SK-N-MC (cell line): ENCODE measurements at places on chromosomes 2 and 18.

- no peak for DNase-seq
Observed at GRCh38 chr2:3280683-3281520, 96.7 kb downstream of the EIPR1 start.

GRCh38 chr18:29218091-29218490, 1041.2 kb upstream of the CDH2 start:
- no peak for DNase-seq

DNA sequence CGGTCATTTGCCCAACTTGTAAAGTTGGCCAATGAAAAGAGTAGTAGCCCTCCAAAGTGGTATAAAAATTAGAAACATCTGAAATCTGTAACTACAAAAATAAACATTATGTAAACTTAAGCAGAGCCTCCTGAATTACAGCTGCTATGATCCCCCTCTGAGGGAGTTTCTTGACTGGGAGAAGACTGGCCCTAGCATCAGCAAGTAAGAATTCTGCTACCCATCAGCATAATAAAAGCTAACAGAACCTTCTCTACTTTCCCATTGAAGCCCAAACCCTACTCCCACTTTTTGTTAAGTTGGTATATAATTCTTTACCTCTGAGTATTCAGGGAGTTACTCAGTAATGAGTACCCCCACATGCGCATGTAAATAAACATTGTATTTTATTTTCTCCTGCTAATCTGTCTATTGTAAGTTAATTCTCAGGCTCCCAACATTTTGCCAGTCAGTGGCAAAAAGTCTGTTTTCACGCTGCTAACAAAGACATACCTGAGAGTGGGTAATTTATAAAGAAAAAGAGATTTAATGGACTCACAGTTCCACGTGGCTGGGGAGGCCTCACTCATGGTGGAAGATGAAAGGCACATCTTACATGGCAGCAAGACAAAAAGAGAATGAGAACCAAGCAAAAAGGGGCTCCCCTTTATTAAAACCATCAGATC, 71.3 kb downstream of the MYL12B start:
- no peak for DNase-seq

DNA sequence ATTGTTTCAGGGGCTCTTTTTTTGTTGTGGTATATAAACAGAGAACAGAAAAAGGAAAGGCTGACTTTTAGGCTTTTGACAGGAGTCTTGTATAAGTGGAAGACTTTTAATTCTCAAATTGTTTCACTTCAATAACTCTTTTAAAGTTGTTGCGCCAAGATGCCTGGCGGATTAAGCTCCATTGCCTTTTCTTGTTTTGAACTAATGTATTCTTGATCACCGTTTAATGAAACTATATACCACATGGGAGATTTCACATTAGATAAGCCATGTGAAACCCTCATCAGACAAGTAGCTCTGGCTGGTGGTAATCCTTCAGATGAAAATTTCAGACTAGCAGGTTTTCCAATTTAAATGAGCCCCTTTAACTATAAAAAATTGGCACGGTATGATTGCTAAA, 257.4 kb downstream of the CCDC178 start:
- DNase-seq, result no peak

DNA sequence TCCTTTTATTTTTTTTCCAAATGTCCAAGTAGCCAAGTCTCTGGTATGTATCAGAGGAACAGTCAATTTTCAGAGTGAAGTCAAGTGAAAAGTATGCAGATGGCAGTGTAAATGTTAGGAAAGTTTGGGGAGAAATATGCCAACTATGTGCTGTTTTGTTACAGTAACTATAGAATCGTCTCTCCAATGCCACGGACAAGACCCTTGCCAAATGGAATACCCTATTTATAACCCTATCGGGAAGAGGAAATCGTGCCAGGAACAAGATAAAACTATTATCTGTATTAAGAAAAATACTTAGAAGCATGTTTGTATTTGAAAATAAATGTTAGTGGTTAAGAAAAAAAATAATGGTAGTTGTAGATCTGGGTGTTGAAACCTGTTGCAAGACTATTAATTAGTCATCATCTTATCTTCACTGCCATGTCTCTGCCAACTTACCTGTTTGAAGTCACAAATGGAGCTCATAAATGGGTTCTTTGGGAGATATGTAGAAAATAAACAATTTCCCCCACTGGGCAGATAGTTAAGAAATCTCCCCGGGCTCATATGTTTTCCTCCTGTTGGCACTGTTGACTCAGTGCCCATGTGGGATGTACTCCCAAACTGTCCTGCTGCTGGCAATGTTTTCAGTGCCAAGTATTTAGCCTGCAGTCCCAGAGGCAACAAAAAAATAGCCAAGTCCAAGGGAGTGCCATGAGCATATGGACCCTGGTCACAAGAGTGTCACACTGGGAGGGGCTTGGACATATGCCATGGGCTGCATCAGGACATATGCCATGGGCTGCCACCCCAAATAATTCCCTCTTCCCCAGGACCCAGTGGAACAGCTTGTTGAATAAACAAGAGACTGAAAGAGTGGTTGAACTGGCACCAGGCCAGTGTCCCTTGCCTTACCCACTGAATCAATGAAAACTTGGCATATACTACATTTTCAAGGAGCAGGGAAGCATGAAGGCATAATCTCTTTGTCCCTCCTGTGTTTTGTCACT, 366.9 kb downstream of the OSR1 start:
- no peak for DNase-seq

GRCh38 chr18:47679864-47680263, 250.6 kb downstream of the SMAD2 start:
- DNase-seq, result no peak

GRCh38 chr18:58567453-58568196, 61.3 kb downstream of the ALPK2 start:
- DNase-seq, result no peak

- DNase-seq, result peak; percentile 44
Observed at GRCh38 chr2:147829106-147829505, 15.7 kb upstream of the ACVR2A start.

- no peak for DNase-seq
Observed at GRCh38 chr2:229519655-229520430, 194.5 kb downstream of the DNER start.

DNA sequence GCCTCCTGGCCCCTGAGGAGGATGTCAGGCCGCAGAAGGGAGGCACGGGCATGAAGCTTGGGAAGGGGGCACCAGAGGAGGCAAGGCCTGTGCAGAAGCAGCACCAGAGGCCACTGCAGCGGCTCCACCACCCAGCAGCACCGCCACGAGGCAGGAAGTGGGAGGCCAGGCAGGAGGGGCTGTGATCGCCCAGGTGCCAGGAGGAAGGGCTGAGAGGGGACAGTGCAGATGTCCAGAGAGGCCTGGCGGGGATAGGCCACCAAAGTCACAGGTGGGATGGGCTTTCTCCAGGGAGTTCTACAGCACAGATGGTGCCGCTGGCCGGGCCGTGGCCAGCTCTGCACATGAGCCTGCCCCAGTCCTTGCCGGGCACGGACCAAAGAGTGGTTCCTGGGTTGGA, 6.0 kb upstream of the ALPI start:
- DNase-seq, result no peak

DNA sequence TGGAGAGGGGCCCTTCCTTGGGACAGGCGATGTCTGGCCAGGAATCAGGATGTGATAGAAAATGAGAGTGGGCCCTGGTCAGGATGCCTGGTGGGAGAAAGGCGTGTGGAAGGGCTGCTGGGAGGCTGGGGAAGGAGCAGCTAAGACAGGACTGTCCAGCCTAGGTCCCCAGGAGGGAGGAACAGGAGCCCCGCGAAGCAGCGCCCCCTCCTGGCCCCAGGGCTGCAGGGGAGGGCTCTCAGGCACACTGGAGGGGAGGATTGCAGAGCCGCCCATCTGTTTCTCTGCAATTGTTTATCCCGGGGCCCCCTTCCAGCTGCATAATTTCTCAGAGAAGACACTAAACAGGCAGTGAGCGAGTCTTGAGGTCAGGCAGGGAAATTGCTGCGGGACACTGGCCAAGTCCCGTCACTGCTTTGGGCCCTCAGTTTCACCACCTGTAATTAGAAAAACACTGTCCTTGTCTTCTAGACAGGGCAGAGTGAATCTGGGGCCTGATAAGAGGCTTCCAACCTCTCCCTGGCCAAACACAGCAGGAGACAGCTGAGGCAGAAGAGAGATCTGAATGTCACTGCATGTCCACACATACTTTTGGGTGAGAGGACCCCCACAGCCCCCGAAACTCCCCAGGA, 3.9 kb upstream of the NPPC start:
- no peak for DNase-seq

- DNase-seq, result no peak
Observed at GRCh38 chr2:61423714-61424113, 47.2 kb downstream of the USP34 start.

GRCh38 chr2:186892821-186893220, 43.9 kb upstream of the ZSWIM2 start:
- DNase-seq, result no peak

DNA sequence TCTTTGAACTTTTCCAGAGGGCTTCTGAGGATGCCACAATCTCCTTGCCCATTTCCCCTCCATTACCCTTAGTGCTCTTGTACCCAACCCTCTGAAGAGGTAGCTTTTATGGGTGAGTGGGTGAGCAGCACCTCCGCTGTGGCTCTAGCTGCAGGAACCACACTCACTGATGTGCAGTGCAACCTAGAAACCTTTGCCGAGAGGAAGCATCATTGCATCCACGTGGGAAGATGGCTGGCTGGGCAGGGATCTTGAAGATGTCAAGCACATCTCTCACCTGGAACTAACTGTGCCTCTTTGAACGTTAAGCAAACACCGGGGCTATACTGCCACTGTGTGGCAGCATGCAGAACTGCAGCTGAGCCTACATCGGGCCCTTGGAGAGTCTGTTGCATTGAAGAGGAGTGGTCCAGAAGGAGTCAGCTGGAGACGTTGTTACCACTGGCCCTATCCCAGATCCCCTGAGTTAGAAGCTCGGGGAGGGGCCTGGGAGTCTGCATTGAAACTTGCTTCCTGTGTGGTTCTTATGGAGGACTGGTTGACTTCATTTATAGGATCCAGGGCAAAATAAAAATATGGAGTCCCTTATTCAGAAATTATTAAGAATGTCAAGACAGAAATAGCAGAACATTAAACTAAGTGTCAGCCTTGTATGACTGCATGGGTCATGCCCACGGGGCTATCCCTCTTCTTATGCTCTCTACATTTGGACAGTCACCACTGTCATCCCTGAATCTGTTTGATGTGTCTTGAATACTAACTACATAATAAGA, 28.7 kb downstream of the IGFBP5 start:
- DNase-seq, result no peak

DNA sequence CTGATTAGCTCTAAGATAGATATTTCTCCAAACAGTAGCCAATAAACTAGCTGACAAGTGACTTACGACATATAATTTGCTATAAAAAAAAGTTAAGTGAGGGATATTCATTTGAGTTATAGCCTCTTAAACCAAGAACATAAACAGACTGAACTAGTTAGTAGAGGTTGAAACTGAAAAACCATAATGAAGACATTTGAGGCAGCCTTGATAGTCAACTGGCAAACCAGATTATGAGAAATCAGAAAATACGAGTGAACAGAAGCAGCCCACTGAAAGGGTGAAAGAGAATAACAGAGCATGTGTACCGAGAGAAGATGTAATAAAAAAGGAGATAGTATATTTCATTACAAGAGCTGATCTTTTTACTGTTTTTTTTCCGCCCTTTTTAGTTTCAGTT, 698.1 kb upstream of the SETBP1 start:
- DNase-seq, result no peak

- no peak for DNase-seq
Observed at GRCh38 chr18:73597832-73598615, 549.6 kb downstream of the FBXO15 start.

GRCh38 chr2:221439761-221440479, 132.2 kb downstream of the EPHA4 start:
- no peak for DNase-seq
